ENCODE measurements at places on chromosomes 11 and 22.

DNA sequence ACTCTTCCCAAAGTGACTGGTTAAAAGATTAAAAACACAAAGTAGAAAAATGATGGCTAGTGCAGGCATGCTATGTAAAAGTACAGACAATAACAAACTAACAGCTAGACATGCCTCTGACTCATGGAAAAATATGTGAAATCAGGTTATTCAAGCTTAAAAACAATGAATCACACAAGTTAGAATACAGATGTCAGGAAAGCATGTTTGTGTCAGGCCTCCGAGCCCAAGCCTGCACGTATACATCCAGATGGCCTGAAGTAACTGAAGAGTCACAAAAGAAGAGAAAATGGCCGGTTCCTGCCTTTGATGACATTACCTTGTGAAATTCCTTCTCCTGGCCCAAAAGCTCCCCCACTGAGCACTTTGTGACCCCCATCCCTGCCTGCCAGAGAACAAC is 110.1 kb downstream of the NOX4 start:
- no peak for DNase-seq

- no peak for DNase-seq
Measured at GRCh38 chr11:76756341-76756741, 26.8 kb upstream of the TSKU start.

DNA sequence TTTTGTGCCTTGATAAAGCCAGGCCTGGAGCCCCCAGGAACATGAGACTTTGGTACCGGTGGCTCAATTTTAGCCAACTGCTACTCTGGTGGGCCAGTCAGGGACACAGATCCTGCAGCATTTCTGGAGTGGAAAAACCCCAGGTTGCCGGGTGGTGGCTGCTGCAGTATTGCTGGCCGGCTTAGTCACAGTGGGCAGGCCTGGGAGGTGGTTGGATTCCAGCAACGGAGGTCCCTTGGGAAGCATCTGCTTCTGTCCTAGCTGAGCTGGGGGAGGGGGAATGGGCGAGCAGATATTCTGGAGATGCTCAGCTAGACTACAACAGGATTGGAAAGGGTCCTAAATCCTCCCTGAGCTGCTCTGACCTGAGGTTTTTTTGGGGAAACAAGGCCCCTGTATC is 31.6 kb upstream of the ACCSL start:
- no peak for DNase-seq

DNA sequence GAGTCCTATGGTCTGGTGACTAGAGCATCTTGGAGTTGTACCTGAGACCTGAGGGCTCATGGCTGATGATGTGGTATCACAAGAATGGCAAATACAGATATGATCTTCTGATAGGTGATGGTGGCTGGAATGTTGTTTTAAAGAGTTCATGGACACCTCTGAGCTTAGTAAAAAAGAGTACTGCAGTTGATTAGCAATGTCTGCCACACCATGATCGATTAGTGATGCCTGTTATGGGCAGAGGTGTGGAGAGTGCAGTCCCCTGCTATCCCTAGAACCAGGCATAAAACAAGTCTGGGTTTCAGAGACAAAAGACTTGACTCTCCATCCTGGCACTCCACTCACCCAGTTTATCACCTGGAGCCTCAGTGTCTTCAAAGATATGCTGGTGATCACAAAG is 1.4 kb upstream of the BATF2 start:
- peak; percentile 36 for DNase-seq

DNA sequence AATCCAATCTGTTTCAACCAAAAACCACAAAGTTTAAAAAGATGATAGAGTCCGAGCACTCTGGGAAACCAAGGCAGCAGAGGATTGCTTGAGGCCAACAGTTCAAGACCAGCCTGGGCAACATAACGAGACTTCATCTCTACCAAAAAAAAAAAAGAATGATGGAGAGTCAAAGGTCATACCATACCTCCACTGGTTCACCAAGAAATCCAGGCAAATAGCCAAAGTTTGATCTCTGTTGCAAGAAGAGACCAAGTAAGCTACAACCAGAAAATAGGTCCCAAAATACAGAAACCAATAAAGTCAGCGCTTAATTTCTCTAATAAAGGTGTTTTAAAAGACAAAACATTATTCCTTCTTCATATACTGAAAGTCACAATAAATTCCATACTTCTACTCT is 13.1 kb downstream of the FAM168A start:
- DNase-seq = no peak

All from activated CD8-positive, alpha-beta T cell treated with anti-CD3 and anti-CD28 coated beads, Interleukin-2, amount 10 ng/mL, durations not matched to agents 7 days and 5 days (primary cell).